NCI-H2029 treated with DMSO at 0.1 percent for 48 hours (cell line): ENCODE measurements at places on chromosomes 16 and 17.

DNA sequence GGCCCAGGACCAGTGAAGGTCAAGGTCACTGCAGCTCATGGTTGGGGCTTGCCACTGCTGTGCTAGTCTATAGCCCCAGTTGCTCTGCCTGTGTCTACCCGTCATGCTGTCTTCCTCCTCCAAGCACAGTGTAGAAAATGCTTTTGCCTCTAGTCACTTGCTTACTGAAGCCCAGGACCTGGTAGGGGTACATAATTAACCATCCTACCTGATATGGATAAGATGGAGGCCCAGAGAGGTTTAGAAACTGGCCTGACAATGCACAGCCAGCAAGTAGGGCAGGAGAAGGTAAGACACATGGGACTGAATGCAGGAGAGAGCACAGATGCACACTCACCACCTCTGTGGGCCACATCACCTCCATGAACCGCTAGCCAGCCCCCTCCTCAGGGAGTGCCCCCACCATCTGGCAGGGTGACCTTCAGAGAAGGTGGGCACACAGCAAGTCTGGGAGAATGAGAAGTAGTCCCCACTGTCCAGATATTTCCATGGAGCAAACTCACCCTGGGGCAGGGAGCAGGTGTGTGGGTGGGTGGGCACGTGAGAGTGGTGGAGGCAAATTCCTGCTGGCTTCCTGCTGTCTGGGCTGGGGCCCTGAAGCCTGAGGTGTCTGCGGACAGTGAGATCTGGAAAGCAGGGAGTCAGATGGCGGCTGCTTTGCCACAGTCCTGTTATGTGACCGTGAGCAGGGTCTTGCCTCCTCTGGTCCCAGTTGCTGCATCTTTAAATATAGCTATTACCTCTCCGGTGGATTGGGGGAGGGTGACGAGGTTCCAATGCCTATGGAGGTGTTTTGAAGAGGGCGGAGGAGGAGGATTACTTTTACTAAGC lies 1.0 kb downstream of the CX3CL1 start:
- DNase-seq = no peak

DNA sequence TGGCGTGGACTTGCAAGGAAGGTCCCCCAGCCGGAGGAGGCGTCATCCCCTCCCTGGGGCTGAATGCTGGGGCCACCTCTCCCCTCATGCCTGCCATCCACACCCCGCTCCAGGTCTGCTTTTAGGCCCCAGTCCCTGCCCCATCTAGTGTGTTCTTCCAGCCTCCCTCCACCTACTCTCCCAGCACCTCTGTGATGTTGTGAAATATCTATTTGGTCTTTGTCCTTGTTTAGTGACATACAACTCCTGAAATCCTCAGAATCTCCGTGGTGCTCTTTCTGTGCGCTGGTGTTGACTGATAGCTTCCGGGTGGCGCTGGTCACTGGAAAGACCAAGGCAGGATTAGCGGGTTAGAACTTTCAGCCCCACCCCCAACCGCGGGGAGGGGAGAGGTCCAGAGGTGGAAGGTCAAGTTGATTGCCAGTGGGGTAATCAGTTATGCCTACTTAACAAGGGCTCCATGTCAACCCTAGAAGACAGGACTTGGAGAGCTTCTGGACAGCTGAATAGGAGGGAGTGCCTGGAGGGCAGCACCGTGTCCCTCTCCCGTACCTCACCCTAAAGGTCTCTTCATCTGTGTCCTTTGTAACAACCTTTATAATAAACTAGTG lies 10.1 kb downstream of the TBC1D24 start:
- no peak for DNase-seq

- no peak for DNase-seq
Observed at GRCh38 chr17:38731526-38732294, 1.6 kb downstream of the CISD3 start.

DNA sequence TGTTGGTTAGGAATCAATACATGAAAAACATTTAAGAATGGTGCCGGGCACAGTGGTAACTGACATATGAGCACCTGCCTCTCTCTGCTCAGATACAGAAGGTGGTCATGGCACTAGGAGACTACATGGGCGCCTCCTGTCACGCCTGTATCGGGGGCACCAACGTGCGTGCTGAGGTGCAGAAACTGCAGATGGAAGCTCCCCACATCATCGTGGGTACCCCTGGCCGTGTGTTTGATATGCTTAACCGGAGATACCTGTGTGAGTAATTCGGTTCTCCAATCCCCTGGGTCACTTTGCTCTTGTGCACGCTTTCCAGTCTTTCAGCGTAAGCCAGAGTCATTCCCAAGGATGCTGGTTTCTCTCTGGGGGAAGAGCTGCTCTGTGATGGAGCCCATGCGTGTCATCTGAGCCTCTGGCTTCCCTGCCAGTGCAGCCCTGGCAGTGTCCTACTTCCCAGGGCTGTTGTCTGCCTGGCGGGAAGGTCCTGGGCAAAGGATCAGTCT lies 3.0 kb upstream of the CD68 start:
- no peak for DNase-seq

- peak; percentile 80 for DNase-seq
Observed at GRCh38 chr17:55726440-55726839, 3.8 kb upstream of the TMEM100 start.

DNA sequence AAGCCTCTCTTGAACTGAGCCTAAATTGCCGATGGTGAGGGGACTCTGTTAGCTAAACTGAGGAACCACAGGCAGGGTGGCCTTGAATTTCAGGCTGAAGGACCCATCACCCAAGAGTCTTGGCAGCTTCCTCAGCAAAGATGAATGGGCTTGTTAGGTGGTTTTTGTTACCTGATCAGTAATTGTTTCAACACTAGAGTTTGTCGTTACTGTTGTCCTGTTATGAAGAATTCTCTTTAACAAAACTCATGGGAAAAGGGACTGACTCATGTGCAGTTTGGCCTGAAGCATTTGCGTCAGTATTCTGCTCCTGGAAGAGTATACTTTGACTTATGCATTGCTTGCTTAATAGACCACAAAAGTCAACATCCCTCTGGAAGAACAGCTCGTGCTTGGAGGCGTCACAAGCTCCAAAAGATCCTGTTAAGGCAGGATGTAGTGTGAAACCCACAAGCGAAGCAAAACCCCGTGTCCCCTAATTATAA lies 206.0 kb downstream of the IRX3 start:
- no peak for DNase-seq

- no peak for DNase-seq
Observed at GRCh38 chr17:38861399-38861843, 7.9 kb upstream of the RPL23 start.

DNA sequence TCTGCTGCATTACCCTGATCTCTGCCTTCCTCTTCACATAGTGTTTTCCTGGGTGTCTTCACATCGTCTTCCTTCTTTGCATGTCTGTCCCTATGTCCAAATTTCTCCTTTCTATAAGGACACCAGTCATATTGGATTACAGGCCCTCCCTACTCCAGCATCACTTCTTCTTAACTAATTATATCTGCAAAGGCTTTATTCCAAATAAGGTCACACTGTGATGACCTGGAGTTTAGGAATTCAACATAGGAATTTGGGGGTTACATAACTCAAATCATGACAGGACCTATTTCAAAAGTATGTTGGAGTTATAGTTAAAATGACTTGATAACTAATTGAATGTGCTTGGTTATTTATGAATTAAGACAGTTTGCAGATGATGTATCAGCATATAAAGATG lies 490.5 kb upstream of the ERCC4 start:
- DNase-seq = no peak
